ENCODE measurements at places on chromosomes 16 and 17. TPM values are rescaled to one million over a fixed set of nuclear protein-coding genes. Genes with fewer than 3 reads are reported as not detected.

DNA sequence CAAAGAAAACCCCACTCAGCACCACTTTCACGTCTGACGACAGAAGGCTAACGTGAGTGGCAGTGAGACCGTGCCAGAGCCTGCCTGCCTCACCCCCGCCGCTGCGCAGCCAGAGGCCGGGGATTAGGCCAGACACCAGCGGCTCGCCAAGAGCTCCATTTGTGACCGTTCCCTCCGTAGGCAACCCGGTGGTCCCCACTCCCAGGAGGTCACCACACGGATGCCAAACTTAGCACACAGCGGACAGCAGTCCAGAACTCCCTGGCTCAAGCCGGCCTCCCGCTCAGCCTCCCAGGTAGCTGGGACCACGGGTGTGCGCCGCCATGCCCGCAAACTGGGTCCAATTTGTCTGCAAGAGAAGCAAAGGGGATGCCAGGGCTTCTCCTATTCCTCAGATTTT lies 104.6 kb downstream of the ANKRD11 start:
- no peaks in the 10 kb centered on the region for H3K36me3 ChIP-seq
- no peak for DNase-seq
- no peak overlapping the region for H3K4me3 ChIP-seq
- peaks cover 53% of the 10 kb centered on the region for H3K4me1 ChIP-seq
- H3K27ac ChIP-seq: no peak overlapping the region

DNA sequence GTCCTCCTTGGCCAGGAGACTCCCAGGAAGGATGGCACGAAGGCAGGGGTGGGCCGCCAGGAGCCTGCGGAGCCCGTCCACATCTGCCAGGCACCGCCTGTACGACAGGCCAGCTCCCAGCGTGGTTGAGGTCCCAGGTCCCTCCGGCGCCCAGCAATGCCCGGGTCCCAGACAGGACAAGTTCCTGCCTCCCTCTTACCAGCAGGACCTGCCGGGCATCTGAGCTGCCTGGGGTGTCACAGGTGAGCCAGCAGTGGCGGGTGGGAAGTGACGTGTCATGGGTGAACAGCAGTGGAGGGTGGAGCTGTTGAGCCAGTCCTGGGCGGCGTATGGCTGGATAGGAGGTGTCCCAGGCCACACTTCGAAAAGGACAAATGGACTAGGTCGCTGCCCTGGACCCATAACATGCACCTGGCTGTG lies 15.7 kb upstream of the BAHCC1 start:
- no peaks in the 10 kb centered on the region for H3K36me3 ChIP-seq
- H3K27ac ChIP-seq: no peak overlapping the region
- H3K27me3 ChIP-seq: no peaks in the 10 kb centered on the region
- no peak overlapping the region for H3K4me3 ChIP-seq
- H3K4me1 ChIP-seq: no peaks in the 10 kb centered on the region
- no peak for DNase-seq

DNA sequence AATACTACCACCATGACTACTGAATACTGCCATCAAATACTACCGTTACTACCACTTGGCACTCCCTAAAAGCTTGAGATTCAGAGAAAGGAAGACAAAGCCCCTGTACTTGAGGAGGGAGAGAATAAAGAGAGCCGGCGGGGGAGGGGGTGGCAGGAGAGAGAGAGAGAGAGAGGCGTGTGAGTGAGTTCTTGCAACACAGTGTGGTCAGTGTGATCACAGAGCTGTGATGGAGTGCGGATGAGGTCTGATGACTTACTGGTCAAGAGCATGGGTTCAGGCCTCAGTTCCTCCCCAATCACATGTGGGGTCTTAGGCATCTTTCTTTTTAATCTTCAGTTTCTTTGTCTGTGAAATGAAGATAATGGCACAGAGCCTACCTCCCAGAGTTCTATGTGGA lies 19.2 kb downstream of the PRKCB start:
- H3K4me3 ChIP-seq: no peak overlapping the region
- no peak for DNase-seq
- H3K27ac ChIP-seq: no peak overlapping the region
- H3K27me3 ChIP-seq: no peaks in the 10 kb centered on the region
- no peaks in the 10 kb centered on the region for H3K36me3 ChIP-seq

GRCh38 chr16:58119509-58119845 lies 9.7 kb downstream of the CFAP20 start:
- no peaks in the 10 kb centered on the region for H3K27me3 ChIP-seq
- peaks cover 42% of the 10 kb centered on the region for H3K4me1 ChIP-seq
- DNase-seq: no peak
- peaks cover 27% of the 10 kb centered on the region for H3K36me3 ChIP-seq
- H3K27ac ChIP-seq: no peak overlapping the region

DNA sequence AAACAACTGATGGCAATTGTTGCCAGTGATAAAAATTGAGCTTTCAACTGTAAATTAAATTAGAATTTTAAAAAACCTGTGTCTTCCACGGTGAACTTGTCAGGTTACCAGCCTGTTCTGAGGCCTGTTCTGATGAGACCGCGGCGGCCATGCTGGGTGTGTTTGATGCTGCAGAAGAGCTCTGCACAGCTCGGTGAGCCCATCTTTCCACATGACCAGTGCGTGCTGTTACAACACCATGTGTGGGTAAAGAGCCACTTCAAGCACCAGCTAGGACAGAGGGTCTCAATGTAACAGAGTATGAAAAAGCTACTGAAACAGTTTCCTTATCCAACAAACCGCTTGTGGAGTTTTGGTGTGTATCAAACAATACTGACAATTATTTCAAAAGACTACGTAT lies 48.5 kb downstream of the RPTOR start:
- H3K36me3 ChIP-seq: no peaks in the 10 kb centered on the region
- H3K4me1 ChIP-seq: no peaks in the 10 kb centered on the region
- H3K27me3 ChIP-seq: no peaks in the 10 kb centered on the region

Gene GP1BA
- 0.92 TPM for total RNA-seq

DNA sequence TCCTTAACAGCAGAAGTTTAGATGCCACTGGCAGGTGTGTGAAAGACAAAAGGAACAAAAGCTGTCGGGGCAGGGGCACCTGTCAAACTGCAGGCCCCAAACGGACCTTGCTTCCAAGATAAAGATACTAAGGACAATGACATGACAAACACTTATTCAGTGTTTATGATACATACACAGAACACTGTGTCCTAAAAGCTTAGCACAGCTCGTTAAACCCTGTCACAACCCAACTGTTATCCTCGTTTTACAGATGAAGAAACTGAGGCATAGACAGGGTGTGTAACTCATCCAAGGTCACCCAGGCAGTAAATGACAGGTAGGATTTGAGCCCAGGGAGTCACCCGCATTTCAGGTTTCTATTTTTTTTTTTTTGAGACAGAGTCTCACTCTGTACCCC lies 9.6 kb downstream of the SDK2 start:
- no peak overlapping the region for H3K4me3 ChIP-seq
- H3K27me3 ChIP-seq: no peaks in the 10 kb centered on the region
- no peaks in the 10 kb centered on the region for H3K4me1 ChIP-seq
- no peaks in the 10 kb centered on the region for H3K36me3 ChIP-seq
- no peak for DNase-seq

DNA sequence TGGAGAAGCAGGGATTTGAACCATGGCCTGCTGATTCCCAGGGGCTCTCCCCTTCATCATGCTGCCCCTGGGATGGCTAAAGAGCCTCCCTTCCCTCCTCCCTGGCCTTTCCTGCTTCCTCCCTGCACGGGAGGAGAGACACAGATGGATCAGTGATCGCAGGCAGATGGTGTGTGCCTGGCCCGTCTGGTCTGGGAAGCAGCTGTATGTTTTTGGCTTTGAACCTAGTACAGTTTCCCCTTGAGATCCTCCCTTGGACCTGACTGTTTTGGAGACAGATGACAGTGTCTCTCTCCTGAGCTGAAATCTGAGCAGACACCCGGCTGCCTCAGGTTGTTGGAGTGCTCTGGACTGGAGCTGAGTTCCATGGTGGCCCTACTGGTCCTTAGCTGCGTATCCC lies 29.0 kb upstream of the ATP2C2 start:
- DNase-seq: no peak
- no peak overlapping the region for H3K4me3 ChIP-seq
- no peak overlapping the region for H3K27ac ChIP-seq
- H3K27me3 ChIP-seq: no peaks in the 10 kb centered on the region

GRCh38 chr17:65163990-65164495 lies 26.9 kb downstream of the RGS9 start:
- DNase-seq: no peak
- no peak overlapping the region for H3K27ac ChIP-seq
- no peaks in the 10 kb centered on the region for H3K4me1 ChIP-seq
- no peak overlapping the region for H3K4me3 ChIP-seq

DNA sequence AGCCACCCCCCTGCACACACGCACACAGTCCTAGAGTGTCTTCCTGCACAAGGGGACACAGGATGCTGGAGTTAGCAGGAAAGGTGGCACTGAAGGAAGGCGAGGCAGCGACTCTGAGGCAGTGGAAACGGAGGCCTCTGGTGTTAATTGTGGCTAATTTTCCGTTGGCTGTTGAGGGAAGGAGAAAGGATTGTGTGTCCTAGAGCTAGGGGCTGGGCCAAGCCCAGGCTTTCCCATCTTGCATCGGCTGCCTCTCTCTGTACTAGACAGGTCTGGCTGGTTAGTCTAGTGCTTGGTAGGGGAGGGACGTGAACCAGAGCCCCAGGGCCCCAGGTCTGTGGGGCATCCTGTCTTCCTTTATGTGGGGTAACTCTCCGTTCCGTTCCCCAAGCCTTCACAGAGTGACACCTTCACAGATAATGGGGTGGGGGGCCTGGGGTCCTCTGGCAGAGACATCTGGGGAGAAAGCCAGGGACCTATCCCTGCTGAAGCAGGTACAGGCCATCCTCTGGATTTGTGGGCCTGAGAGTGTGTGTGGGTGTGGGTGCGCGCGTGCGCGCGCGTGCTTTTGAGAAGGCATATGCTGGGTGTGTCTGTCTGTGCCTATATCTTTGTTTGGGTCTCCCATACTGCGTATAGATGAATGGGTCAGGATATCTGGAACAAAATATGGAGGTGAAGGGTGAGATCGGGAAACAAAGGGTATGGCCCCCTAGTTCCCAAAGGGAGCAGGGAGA lies at the start of gene CHD3:
Gene CHD3, plus strand, starts transcription at position 606 of the 737 bp plus-strand sequence. CDS start 212 bp downstream, outside the sequence.
- peak within 1 kb of the TSS; percentile 93 for H3K4me3 ChIP-seq
- H3K27me3 ChIP-seq: no peaks in the 10 kb centered on the region
- H3K27ac ChIP-seq: peak within 1 kb of the TSS; percentile 92
- DNase-seq: no peak
- H3K36me3 ChIP-seq: peaks cover 32% of the 10 kb centered on the region

DNA sequence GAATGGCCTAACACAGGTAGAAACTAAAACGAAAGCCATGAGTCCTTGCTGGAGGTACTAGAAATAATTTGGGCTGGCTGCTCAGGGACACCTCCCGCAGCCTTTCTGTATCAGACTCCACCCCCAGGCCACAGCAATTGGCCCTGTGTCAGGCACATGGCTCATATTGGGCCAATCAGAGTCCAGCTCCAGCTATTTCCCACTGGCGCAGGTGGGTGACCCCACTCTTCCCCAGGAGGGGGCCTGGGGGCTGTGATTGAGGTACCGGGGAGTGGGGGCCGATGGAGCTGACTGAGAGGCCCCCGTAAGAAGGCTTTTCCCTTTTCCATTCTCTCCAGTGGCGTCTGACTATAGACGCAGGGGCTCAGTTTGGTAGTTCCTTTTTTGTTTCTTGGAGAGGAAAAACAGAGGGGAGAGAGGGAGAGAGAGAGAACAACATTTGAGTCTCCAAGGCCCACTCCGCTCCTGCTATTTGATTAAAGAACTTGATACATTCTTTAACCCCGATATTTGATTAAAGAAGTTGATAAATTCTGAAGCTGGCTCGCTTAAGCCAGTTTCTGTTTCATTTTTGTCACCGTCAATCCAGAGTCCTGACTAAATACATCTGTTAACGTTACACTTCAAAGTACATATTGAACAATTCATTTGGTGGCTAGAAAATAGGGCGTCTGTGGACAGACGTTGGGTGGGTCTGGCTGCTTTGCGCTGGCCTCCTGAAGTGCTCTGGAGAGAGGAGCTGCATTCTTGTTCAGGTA lies 26.3 kb downstream of the FOXL1 start:
- H3K4me3 ChIP-seq: peak overlapping the region; percentile 47
- H3K4me1 ChIP-seq: no peaks in the 10 kb centered on the region
- H3K27me3 ChIP-seq: peaks cover 13% of the 10 kb centered on the region
- no peak for DNase-seq
- no peaks in the 10 kb centered on the region for H3K36me3 ChIP-seq

DNA sequence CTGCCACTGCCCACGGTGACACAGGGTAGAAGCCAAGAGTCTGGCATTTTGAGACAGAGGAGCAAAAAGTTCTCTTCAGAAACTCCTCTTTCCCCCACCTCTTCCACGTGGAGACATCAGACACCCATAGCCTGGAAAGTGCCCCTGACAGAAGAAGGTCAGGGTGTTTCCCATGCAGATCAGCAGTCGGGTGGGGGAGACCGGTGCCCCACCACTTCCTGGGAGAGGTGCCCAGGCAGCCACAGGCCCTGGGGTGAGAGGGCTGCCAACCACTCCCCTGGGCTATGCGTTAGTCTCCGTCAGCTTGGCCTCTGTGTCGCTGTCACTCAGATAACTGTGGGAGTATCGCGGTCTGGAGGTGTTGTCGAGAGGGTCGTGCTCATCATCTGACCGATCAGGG lies 31.5 kb downstream of the PIPOX start:
- no peak for DNase-seq
- H3K27me3 ChIP-seq: no peaks in the 10 kb centered on the region
- H3K27ac ChIP-seq: no peak overlapping the region
- H3K4me1 ChIP-seq: no peaks in the 10 kb centered on the region
- H3K4me3 ChIP-seq: no peak overlapping the region
- peaks cover 24% of the 10 kb centered on the region for H3K36me3 ChIP-seq

DNA sequence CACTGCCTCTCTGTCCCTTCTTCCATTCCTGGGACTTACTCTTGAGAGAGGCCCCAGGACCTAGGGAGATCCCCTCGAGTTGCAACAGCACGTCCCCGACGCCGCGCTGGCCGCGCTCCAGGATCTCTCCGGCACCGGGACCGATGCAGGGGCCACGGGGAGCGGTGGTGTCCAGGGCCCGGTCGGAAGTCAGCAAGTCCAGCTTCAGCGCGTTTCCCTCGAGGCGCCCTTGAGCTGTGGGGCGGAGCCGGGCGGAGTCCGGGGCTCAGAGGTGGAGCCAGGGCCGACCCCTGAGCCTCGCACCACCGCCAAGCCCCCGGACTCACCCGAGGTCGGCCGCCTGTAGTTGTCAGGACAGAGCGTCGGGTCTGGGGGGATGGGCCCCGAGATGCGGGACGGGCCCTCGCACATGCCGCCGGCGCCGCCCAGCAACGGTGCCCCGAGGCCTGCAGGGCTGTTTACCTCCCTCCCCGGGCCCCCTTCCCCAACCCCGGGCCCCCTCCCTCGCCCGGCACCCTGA lies 458 bp downstream of the ENKD1 start:
- peaks cover 39% of the 10 kb centered on the region for H3K4me1 ChIP-seq
- H3K27ac ChIP-seq: peak overlapping the region; percentile 92
- no peaks in the 10 kb centered on the region for H3K27me3 ChIP-seq
- H3K36me3 ChIP-seq: peaks cover 17% of the 10 kb centered on the region
- DNase-seq: peak; percentile 71
- H3K4me3 ChIP-seq: peak overlapping the region; percentile 85

Gene SF3B3
- total RNA-seq: 176 TPM

DNA sequence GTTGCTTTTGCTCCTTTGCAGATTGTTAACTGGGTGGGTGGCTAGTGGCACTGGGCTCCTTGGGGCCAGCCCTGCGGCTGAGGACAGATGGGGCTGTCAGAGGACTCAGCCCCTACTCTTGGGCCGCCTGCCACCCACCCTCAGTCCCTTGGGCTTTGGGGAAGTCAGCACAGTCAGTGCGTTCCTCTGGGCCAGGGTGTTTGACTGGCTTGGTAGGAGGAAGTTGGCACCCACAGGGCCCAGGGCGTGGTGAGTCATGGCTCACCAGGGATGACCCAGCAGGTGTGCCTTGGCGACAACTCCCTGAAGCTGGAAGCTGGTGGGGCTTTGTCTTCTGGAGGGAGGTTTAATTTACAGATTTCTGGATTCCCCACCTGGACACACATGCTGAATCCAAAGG lies 32.4 kb downstream of the HAPSTR1 start:
- peak; percentile 86 for DNase-seq
- no peaks in the 10 kb centered on the region for H3K27me3 ChIP-seq
- H3K36me3 ChIP-seq: peaks cover 54% of the 10 kb centered on the region
- H3K4me3 ChIP-seq: no peak overlapping the region
- no peak overlapping the region for H3K27ac ChIP-seq

Gene KCNH6
- 0.27 TPM for total RNA-seq

All from lower lobe of right lung (tissue), 2 donors.